ENCODE measurements at places on chromosomes 3 and 15.

DNA sequence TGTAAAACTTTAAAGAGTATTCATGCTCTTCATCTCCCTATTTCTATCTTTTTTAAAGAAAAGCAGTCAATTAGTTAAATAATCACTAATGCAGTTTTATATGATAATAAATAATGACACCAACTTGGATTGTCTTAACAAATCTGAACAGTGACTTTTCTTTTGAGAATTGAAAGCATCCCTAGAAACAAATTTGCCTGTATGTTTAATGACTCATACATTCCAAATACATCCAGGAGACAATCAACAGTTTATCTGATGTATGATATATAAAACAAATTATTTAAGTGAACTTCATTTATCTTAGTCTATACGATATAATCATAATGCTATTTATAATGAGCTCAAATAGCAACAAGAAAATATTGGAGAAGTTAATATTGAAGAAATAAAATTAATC is 78.0 kb downstream of the ALCAM start:
- no peak for DNase-seq

- no peak for DNase-seq
Measured at GRCh38 chr3:107055181-107055942, 321.9 kb upstream of the CCDC54 start.

DNA sequence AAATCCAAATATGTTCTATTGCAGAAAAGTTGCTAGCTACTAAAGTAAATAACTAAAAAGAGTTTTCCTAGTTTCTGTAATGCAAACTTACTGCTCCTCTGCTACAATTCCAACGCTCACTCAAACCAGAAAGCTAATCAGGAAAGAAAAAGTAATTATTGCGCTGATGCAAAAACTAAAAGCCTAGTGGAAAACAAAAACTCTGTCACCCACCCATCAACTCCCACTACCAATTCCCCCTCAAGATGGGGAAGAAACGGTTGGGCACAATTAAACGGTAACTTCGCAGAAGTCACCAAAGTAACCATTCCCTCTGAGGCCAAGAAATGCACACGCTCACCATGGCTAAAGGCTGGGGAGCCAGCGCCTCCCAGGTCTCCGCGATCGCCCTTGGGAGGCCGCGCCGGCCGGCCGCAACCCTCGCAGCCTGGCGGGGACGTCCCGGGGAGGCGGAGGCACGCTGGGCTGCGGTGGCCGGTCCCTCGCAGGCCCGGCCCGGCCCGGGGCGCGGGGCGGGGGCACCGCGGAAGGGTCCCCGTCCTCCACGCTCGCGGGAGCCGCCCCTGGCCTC is 684 bp downstream of the SLTM start:
- no peak for DNase-seq

DNA sequence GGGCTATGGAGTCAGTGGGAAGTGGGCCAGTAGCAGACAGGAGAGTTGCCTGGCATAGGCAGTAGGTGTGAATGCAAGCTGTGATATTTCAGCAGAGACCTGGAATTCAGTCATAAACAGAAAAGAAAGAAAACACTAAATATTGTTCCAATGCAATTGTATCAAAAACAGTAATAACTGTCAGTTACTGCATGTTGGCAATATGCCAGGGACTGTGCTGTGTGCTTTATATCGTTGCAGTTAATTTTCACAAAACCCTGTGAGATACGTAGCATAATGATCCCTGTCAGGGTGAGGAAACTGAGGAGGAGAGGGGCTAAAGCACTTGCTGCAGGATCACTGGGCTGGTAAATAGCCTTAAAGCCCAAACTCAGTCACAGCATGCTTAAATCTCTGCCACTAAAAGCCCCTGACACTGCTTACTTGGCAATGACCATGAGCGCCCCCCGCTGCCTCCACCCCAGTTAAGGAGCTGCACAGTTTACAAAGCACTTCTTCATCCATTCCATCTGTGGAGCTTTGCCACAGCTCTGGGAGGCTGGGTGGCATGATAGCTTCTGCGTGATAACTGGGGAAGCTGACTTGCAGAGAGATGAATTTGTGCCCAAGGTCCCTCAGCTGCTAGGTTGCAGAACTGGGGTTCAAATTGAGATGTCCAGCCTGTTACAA is 3.9 kb downstream of the SLC6A1 start:
- DNase-seq, result no peak

DNA sequence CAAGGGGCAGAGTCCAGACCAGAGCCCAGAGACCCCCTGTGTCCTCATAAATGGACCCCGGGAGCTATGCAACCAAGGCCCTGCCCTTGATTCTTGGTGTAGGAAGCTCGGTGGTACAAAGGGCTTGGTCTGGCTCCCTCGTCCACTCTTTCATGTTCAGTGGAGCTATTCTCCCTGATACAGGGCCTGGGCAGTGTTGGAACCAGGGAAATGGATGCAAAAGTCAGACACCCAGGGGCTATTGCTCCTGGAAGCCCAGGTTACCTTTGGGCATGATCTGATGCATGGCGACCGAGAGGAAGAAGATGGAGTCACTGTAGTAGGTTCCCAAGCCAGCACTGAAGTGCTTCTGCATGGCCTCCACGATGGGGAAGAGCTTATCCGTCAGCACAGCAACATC is 44.5 kb downstream of the XXYLT1 start:
- DNase-seq, result no peak

DNA sequence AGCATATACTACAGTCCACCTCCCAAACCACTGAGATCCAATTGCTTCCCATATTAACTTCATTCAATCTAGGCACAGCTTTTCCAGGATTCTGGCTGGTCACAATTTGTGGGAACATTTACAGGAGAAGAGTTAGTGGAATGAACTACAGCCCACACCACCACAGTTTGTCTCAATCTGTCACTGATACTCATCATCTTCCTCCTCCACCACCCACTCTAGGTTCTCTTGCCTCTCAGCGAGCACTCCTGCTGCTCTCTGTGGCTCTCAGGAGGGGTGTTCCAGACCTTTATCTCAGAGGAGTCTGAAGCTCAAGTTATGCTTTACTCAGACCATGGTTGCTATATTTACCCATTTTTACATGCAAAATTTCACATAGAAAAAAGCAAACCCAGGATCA is 25.9 kb upstream of the PLA2G4D start:
- DNase-seq, result peak; percentile 45

Measured in hematopoietic multipotent progenitor cell treated with erythropoietin and hydrocortisone succinate and interleukin-3 and kit ligand, for 4 days (in vitro differentiated cells).